T-helper 2 cell treated with Interferon-gamma antibody and Interleukin-4, amounts not matched to agents 5 μg/mL and 100 μg/mL, for 36 hours (primary cell): ENCODE measurements at places on chromosomes 6 and 20.
A peak's percentile ranks its signal among the peaks of the same experiment; 100 is the strongest.

DNA sequence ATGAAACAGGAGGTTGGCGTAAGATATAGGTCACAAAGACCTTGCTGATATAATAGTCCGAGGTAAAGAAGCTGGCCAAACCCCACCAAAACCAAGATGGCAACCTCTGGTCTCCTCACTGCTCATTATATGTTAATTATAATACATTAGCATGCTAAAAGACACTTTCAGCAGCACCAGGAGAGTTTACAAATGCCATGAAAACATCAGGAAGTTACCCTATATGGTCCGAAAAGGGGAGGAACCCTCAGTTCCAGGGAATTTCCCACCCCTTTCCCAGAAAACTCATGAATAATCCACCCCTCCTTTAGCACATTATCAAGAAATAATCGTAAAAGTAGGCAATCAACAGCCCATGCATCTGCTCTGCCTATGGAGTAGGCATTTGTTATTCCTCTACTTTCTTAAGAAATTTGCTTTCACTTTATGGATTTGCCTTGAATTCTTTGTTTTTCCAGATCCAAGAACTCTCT is 923.4 kb downstream of the QKI start:
- no peak overlapping the region for H3K4me3 ChIP-seq
- H3K36me3 ChIP-seq = no peaks in the 10 kb centered on the region
- no peaks in the 10 kb centered on the region for H3K4me1 ChIP-seq
- DNase-seq = no peak
- no peak overlapping the region for H3K27ac ChIP-seq

DNA sequence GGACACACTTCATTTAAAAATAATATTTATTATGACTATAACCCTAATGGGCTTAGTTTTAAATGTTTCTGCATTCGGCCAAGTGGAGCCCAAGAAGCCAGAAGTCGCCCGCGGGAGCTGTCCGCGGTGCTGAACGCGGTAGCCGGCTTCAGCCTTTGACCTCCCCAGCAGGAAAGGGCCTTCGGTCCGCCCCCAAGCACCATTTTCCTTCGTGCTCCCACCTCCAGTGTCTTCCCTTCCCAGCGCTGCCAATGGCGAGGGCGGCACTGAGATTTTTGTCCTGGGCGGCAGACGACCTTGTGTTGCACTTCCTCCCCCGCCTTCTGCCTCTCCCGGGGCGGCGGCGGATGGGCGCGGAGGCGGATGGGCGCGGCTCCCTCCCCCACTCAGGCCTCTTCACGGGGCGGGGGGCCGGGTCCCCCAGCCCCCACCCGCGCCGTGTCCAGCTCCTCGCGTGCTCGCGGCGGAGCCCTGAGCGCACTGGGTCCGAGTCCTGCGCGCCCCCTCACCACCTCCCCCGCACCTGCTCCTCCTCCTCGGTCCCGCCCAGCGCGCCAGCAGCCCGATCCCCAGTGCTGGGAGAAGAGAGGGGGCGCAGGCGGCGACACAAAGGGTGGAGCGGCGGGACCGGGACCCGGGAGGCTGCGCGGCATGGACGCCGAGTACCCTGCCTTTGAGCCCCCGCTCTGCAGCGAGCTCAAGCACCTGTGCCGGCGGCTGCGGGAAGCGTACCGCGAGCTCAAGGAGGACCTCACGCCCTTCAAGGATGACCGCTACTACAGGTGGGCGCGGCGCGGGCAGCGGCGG is 23.6 kb upstream of the TMEM181 start:
- peak overlapping the region; percentile 72 for H3K4me3 ChIP-seq
- no peak overlapping the region for H3K27ac ChIP-seq
- H3K36me3 ChIP-seq = no peaks in the 10 kb centered on the region

- H3K27me3 ChIP-seq = peaks cover 10% of the 10 kb centered on the region
- no peak overlapping the region for H3K4me3 ChIP-seq
- no peaks in the 10 kb centered on the region for H3K4me1 ChIP-seq
- H3K27ac ChIP-seq = no peak overlapping the region
- no peak for DNase-seq
- H3K36me3 ChIP-seq = no peaks in the 10 kb centered on the region
These were observed 30.3 kb downstream of the SCGN start for GRCh38 chr6:25682324-25682723.

GRCh38 chr6:111796310-111796918 is 76.8 kb downstream of the FYN start:
- peak overlapping the region; percentile 57 for H3K27ac ChIP-seq
- peaks cover 60% of the 10 kb centered on the region for H3K4me1 ChIP-seq
- H3K36me3 ChIP-seq = peaks cover 8% of the 10 kb centered on the region
- DNase-seq = no peak

GRCh38 chr6:90494067-90494780 is 92.6 kb downstream of the MAP3K7 start:
- no peak overlapping the region for H3K27ac ChIP-seq
- H3K36me3 ChIP-seq = no peaks in the 10 kb centered on the region
- H3K4me3 ChIP-seq = no peak overlapping the region
- peaks cover 8% of the 10 kb centered on the region for H3K4me1 ChIP-seq

DNA sequence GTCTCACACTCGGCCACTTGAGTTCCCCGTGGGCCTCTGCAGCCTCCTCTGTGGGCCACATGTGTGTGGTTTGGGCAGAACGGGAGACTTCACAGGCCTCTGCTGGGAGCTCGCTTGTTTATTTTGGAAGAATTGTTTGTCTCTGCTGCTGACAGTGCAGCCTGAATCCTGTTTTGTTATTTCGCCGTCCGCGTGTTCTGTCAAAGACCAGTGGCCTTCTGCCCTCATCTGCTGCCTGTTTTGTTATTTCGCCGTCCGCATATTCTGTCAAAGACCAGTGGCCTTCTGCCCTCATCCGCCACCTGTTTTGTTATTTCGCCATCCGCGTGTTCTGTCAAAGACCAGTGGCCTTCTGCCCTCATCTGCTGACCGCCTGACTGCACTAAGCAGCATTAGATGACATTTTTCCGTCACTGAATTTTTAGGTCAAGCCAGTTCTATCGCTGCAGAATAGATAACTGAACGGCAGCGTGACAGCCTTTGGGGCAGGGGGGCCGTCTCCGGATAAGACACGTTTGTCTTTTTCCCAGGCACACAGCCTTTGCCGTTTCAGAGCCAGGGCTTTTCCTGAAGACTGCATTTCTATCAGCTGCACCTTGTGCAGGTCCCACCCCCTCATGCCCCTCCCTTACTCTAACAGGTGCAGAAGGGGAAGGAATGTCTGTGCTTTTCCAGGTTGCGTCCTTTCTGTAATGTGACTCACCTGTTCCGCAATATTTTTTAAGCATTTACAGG is 158.5 kb upstream of the AFDN start:
- no peaks in the 10 kb centered on the region for H3K36me3 ChIP-seq
- H3K4me1 ChIP-seq = no peaks in the 10 kb centered on the region
- H3K27ac ChIP-seq = no peak overlapping the region
- no peak for DNase-seq
- no peak overlapping the region for H3K4me3 ChIP-seq

DNA sequence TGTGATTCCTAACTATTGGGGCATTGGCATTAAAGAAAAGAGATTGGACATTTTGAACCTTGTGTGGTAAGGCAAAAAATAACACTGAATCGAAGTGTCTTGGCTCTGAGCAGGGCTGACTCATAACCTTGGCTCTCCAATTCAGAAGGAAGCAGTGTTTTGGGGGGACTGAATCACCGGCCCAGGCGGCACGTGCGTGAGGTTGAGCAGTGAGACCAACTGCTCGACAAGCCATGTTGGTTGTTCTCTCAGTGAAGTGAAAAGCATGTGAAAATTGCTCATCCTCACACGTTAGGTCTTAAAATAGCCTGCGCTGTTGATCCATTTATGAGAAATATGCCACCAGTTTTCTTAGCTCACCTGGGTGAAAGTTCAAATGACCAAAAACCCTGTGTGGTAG is 137.8 kb upstream of the SPACA1 start:
- peaks cover 5% of the 10 kb centered on the region for H3K36me3 ChIP-seq
- DNase-seq = peak; percentile 23
- peaks cover 54% of the 10 kb centered on the region for H3K4me1 ChIP-seq
- H3K27me3 ChIP-seq = peaks cover 20% of the 10 kb centered on the region
- no peak overlapping the region for H3K27ac ChIP-seq

DNA sequence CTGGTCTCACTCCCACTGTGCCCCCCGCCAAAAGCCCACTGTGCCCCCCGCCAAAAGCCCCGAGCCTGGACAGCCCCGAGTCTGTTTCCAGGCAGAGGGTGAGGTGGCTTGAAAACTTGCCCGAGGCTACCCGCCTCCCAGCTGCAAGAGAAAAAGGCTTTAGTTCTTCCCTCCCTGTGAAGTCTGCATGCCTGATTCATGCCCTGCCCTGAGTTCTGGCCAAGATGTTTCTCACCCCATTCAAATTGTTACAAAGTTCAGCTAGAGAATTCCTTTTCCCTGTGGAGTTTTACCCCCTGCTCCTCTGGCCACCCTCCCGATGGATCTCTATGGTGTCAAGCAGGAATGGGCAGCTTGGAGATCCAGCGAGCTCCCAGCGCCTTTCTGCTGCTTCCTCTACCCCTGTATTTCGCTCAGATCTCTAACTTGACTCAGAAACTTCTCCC is 298.8 kb upstream of the MAP3K7 start:
- H3K27ac ChIP-seq = no peak overlapping the region
- DNase-seq = no peak
- H3K27me3 ChIP-seq = no peaks in the 10 kb centered on the region
- H3K36me3 ChIP-seq = no peaks in the 10 kb centered on the region

DNA sequence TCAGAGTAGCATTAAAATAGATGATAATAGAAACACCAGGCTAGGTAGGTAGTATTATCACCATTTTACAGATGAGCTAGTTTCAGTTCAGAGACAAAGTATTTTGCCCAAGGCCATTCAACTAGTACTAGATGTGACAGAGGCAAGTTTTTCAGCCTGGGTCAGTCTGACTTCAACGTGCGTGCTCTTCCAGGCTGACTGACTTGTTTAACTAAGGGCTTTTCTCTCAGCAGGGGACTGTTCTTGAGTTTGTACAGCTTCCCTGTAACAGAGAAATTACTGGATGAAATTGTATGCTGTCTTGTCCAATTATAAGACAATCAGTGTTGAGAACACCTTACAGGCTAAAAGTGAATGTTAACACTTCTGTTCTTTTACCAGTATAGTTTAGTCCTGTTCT is 333.5 kb upstream of the MAN1A1 start:
- H3K27me3 ChIP-seq = peaks cover 20% of the 10 kb centered on the region
- H3K27ac ChIP-seq = no peak overlapping the region
- no peak for DNase-seq
- no peak overlapping the region for H3K4me3 ChIP-seq
- no peaks in the 10 kb centered on the region for H3K36me3 ChIP-seq

DNA sequence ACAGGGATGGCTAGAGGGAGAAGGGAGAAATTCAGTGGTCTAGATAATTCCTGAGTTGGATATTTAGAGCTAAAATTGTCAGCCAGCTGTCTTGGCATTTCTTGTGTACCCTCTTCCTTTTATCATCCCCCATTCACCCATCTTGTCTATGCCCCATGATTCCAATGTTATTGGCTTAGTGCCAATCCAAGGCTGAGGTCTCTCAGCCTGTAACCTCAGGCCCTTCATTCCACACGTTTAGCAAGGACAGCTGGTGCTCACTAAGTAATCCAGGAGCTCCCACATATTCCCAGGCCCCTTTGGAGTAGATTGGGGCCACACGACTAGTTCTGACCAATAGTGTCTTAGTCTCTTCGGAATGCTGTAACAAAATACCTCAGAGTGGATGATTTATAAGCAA is 112.4 kb upstream of the ATXN1 start:
- no peaks in the 10 kb centered on the region for H3K4me1 ChIP-seq
- no peaks in the 10 kb centered on the region for H3K36me3 ChIP-seq
- H3K27ac ChIP-seq = no peak overlapping the region
- no peak overlapping the region for H3K4me3 ChIP-seq
- DNase-seq = no peak

DNA sequence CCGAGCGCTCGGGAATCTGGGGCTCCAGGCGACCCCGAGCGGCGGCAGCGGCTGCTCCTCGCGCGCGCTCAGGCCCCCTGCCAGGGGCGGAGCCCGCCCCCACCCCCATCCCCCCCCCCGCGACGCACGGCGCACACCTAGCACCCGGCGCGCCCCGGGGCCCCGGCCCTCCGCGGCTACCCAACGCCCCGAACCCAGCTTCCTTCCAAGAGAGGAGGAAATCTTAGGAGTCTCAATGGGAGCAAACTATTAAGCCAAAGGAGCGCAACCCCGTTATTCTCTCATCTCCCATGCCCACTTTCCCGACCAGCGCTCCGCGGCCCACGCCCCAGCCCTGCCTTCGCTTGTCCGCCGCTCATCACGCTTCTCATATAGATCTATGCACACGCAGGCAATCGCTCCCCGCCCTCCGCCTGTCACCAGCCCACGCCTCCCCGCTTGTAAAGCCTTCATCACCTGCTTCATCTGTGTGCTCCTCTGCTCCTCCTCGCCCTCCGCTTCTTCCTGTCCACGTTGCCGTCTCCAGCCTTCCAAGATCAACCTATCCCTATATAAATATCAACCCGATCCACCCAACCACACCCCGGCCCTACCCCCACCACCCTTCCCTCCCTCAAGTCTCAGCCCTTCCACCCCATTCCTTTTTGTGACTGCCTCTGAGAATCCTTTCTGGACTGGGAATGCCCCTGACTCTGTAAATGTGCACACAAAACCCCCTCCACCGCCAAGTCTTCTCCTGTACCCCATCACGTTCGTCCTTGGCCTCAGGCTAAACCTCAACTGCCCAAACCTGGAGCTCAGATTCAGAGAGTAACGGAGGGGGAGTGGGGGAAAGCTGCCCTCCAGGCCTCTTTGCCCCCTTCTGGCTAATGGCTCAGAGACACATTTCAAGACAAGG is at the start of gene DLK2:
Gene DLK2, minus strand, starts transcription at position 18 of the 898 bp plus-strand sequence. CDS start 723 bp downstream, outside the sequence.
- peak; percentile 43 for DNase-seq
- H3K4me3 ChIP-seq = peak within 1 kb of the TSS; percentile 78
- H3K4me1 ChIP-seq = peaks cover 10% of the 10 kb centered on the region
- peaks cover 9% of the 10 kb centered on the region for H3K36me3 ChIP-seq

DNA sequence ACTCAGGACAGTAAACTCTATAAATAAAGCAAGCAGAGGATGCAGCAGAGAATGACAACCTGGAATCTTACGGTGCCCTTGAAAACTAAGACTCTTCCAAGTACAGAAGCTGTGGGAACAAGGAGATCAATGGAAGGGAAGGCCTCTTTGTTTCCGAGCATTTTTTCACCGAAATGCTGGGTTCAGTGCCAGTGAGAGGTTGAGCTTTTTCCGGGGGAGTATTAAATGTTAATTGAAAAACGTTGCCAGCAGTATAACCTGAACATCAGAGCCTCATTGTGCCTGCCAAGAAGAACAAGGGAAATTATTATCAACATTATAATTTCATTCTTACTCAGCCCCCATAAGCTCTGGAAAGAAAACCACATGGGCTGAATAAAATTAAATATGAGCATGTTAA is 17.5 kb downstream of the OPRM1 start:
- no peak for DNase-seq
- no peaks in the 10 kb centered on the region for H3K4me1 ChIP-seq
- H3K27me3 ChIP-seq = no peaks in the 10 kb centered on the region
- H3K4me3 ChIP-seq = no peak overlapping the region
- no peak overlapping the region for H3K27ac ChIP-seq

DNA sequence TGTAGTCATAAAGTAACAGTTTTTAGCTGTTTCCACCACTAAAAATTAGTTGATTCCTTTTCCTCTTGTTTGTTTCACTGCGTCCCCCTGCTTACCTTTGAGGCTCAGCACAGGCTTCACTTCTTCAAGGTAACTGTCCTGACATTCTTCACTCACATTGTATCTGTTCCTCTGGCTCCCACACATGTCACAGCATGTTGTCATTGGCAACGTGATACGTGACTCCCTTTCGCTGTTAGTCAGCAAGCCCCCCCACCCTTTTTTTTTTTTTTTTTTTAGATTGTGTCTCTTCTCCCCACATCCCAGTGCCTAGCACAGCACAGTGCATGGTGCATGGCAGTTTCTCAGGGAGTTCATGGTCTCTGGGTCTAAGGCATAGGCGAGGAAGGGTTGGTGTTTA is 13.3 kb downstream of the VAPB start:
- no peak overlapping the region for H3K4me3 ChIP-seq
- H3K27ac ChIP-seq = no peak overlapping the region
- no peak for DNase-seq
- H3K36me3 ChIP-seq = peaks cover 8% of the 10 kb centered on the region

GRCh38 chr6:108497883-108498282 is 62.8 kb upstream of the FOXO3 start:
- H3K27ac ChIP-seq = no peak overlapping the region
- no peak overlapping the region for H3K4me3 ChIP-seq
- H3K36me3 ChIP-seq = no peaks in the 10 kb centered on the region
